ENCODE measurements at places on chromosomes 5 and 9.

DNA sequence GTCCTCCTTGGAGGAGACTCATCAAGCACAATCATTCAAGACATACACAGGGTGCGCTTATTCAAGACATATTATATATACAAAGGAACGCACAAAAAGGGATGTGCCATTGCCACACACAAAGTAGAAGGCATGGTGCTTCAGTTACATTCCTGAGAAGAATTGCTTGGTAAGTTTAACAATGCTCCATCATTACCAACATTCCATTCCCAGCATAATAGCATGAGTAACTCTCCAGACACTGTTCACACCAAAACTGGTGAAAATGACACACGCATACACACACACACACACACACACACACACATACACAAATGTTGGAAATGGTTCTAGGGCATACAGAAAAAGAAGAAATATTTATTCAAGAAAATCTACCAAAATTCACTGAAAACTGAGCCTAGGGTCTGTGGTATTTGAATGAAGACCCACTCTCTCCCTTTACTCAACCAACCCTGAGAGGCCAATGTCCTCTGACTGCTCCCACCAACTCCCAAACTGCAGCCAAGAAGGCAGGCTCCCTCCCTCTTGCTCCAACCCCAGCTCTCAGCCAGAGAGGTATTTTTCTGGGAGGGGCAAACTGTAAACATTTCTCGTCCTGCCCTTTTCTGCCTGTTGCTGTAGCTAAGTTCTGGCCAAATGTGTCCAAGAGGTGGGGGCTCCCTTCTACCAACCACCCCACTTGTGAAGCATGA lies 19.9 kb downstream of the UGT3A1 start:
- no peak for DNase-seq

DNA sequence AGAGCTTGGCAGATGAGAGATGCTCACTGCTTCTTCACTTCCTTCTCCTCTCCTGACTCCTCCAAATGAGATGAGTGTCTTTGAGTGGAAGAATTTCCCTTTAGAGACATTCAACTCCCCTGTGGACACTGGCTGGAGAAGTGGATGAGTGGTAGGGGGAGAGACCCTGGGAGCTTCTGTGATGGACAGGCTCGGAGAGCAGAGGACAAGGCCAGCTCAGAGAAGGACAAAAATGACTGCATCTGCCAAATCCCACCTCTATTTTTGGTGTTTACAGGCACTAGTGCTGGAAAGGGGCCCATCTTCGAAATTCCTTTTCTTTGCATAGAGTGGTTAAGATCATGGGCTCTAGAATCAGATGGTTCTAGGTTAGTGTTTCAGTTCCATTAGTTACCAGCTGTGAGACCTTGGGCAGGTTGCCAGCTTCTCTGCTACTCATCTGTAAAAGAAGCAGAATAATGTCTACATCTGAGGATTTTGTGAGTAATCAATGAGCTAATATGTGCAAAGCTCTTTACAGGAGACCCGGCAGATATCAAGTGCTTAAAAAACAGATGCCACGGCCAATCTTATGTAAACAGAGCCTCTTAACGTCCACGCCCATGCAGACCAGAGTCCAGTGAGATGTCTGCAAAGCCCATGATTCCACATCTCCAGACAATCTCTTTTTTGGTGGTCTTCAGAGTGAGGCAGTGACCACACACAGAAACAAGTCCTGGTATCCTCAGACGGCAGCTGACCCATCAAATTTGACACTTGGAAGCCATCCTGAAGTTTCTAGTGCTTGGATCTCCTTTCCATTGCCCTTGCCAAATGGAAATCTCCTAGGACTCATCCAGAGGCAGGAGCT lies 13.6 kb upstream of the COL27A1 start:
- DNase-seq, result no peak

- no peak for DNase-seq
Observed at GRCh38 chr5:6829150-6829784, 116.0 kb downstream of the TENT4A start.

- DNase-seq, result no peak
Observed at GRCh38 chr9:2285416-2286332, 270.5 kb downstream of the SMARCA2 start.

DNA sequence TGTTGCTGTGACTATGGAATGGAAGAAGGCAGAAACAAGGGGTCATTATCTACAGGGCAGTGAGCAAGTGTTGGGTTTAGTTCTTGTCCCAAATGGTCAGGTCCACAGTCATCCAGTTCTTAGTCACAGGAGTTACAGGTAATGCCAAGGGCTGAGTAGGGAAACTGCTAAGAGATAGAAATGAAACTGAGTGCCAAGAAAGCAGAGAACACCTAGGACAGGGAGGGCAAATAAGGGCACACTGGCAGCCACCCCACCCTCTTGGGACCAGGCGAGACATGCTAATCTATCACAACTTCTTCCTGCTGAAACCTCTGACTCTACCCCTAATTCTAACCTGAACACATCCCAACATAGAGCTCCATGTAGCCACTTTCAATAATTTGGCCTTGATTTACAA lies 103.2 kb downstream of the KLF4 start:
- no peak for DNase-seq

DNA sequence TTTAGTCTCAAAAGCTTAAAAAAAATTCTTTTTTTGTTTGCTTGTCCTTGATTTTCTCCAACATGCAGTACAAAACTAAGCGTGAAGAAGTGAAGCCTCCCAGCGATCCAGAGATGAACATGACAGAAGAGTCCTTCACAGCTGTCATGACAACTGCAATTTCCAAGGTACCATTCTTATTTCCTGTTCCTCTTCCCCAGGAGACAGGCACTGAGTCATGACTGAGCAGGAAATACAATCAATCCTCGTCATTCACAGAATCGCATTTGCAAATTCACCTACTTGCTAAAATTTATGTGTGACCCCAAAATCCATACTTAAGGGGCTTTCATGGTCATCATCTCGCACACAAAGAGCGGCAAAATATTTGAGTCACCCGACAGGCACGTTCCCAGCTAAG lies 77.3 kb downstream of the SLC1A1 start:
- DNase-seq, result no peak
